Kasumi-1 (cell line): ENCODE measurements at places on chromosomes 11 and 22.

- DNase-seq, result no peak
Observed at GRCh38 chr11:646214-646613, 9.1 kb downstream of the DRD4 start.

- no peak for DNase-seq
Observed at GRCh38 chr22:43479301-43479950, 67.6 kb downstream of the MPPED1 start.

DNA sequence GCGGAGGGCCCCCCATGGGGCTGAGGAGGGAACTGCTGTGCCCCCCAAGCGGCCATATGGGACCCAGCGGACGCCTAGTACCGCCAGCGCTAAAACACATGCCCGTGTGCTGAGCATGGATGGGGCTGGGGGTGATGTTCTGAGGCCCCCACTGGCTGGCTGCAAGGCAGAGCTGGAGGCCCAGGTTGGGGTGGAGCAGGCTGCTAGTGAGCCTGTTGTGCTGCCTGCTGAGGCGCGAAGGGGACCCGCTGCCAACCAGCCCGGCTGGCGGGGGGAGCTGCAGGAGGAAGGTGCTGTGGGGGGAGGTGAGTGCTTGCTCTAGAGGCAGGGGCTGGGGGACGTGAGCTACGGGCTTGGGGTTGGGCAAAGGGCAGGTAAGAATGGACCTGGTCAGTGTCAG lies 3.2 kb downstream of the PCNX3 start:
- DNase-seq, result no peak

GRCh38 chr11:78548911-78549590 lies 25.6 kb downstream of the NARS2 start:
- no peak for DNase-seq

GRCh38 chr11:91641153-91641552 lies 583.5 kb upstream of the FAT3 start:
- no peak for DNase-seq

GRCh38 chr11:28470180-28470579 lies 362.0 kb downstream of the METTL15 start:
- DNase-seq, result no peak

- no peak for DNase-seq
Observed at GRCh38 chr22:48825802-48826520, 1001.7 kb downstream of the BRD1 start.

- no peak for DNase-seq
Observed at GRCh38 chr11:133508468-133508867, 23.8 kb downstream of the OPCML start.

DNA sequence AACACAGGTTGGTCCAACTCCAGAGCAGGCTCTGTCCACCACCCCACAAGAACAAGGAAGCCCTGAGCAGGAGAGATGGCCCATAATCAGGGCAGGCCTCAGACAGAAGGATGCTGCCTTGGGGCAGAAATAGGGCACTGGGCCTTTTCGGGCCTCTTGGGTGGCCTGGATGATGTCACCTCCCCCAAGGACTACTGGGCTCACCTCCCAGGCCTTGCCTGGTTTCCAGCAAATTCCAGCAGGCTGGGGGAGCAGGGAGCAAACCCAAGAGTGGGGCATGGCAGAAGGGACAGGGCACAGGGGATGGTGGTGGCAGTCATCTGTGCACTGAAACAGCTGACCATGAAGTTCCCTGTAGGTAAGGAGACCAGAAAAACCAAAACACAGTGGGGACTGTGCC lies 5.3 kb upstream of the NAA40 start:
- no peak for DNase-seq

GRCh38 chr11:106723071-106723470 lies 295.2 kb downstream of the GUCY1A2 start:
- DNase-seq, result no peak

DNA sequence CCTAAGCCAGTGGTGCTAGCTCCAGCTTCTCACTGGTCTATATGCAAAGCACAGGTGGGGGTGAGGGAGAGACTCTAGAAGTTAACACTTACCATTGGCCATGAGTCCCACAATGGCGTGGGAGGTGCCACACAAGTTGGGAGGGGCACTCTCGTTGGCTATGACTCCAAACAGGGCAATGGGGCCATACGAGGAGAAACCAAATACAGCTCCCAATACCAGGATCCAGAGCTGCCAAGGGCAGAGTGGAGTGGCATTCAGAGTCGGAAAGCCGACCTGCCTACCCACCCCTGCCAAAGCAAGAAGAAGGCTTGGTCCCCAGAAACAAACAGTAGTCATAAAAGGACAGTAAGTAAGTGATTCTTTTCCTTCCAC lies 5.6 kb downstream of the SLC37A4 start:
- no peak for DNase-seq

DNA sequence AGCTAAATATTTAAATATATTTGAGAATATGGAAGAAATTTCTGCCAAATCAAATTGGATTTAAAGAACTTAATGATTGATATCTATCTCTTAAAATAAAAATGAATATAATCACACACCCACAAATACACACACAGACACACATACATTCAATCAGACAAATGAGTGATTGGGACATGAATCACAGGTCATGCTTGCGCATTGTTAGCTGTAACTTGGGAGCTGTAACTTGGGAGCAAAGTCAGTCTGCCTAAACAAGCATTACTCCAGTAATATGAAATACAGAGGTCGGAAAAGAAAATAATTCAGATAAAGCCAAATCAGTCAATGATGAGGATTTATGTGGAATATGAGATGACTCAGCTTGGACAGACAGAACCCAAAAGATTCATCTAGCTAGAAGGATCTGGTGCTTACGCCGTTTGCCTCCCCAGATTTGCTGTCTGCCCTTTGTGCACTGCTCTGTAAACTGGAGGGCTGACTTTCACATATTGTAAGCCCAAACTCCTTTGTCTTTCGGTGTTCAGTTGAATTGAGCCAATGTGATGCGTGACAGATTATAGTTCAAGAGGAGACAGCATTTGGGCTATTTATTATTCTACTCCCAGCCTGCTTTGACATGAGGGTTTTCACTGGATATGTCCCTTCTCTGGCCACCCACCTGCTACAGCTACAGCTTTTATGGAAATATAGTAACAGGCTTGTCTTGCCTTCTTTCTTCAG lies 1.6 kb downstream of the OR56B1 start:
- DNase-seq, result no peak

GRCh38 chr11:74681686-74682651 lies 49.3 kb downstream of the CHRDL2 start:
- DNase-seq, result no peak

GRCh38 chr11:24697522-24698111 lies 200.8 kb downstream of the LUZP2 start:
- no peak for DNase-seq

- no peak for DNase-seq
Observed at GRCh38 chr22:23789121-23789520, 2.4 kb downstream of the SMARCB1 start.

DNA sequence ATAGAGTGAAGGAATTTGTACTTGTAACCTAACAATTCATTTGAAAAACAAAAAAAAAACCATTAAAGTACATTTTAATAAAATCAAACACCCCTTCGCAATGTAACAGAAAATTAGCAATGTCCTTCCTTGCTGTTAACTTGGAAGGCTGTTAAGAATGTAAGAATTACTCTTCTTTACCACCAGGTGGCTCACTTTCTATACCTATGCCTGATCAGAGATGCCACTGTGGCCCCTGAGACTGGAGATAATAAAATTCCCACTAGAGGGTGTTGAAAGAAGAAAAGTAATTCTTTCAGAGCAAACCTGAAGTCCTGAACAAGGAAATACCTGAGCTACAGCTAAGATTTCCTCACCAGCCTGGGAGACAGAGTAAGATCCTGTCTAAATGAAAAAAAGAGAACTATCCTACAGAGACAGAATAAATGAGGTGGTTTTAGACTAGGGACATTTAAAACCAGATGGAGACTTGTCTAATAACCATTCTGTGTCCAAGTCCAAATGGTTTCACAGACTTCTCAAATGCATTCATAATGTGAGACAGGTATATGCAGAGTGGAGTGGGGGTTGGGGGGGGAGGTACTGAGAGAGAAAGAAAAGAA lies 1089.3 kb downstream of the FAM181B start:
- peak; percentile 90 for DNase-seq

GRCh38 chr11:73750228-73750627 lies 10.6 kb downstream of the RAB6A start:
- peak; percentile 14 for DNase-seq

GRCh38 chr11:91133361-91133760 lies 910.5 kb upstream of the CHORDC1 start:
- DNase-seq, result no peak

- DNase-seq, result no peak
Observed at GRCh38 chr11:116901211-116901610, 63.8 kb upstream of the APOA1 start.

GRCh38 chr11:66336234-66337102 lies at the start of gene RIN1:
Gene RIN1, minus strand, starts transcription at chr11:66336434. Its CDS starts 32 bp downstream, at chr11:66336402.
- DNase-seq, result peak; percentile 58

- DNase-seq, result no peak
Observed at GRCh38 chr11:69654660-69655478, 13.9 kb downstream of the CCND1 start.

DNA sequence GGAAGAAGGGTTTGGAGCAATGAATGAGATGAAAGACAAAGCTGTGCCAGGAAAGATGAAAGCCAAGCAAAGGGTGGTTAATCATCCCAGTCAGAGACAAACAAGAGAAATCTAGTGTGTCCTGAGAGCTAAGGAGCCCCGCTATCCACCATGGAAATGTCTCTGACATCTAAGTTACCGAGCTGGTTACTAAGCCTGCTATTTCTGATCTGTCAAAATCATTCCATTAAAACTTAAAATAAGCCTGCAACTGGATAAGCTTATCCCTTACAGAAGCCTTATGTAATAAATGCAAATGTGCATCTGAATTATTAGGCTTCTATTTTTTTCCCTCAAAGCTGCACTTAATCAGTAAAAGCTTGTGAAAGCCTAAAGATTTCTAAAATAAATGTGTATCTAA lies 22.1 kb upstream of the SESN3 start:
- no peak for DNase-seq

- DNase-seq, result peak; percentile 47
Observed at GRCh38 chr11:77418155-77418970, 55.5 kb downstream of the PAK1 start.

DNA sequence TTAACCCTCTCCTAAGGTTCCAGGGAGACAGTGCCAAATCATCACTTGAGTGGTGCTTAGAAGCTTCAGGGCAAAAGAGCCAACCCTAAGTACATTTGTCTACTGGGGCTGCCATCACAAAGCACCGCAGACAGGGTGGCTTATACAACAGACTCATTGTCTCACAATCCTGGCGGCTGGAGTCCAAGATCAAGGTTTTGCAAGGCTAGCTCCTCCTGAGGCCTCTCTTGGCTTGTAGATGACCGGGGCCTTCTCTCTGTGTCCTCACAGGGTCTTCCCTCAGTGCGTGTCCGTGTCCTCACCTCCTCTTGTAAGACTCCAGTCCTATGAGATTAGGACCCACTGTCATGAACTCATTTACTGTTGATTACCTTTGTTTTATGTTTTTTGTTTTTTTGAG lies 34.1 kb upstream of the CD81 start:
- no peak for DNase-seq

DNA sequence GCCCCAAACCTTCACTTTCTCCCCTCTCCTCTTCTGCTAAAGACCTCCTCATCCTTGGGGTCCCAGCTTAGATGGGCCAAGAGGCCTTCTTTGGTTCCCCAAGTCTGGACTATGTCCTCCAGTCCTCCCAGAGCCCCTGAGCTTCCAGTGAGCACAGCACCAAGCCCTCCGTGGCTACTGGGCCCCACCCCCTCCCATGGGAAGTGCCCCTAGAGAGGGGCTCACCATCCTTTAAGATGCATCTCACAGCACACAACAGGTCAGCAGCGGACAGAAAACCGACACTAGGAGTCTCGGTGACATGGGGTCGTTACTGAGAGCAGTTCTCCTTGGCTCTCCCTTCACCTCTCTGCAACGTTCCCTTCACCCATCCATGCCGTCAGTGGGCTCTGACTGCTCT lies 2.7 kb downstream of the LRRC32 start:
- DNase-seq, result no peak

DNA sequence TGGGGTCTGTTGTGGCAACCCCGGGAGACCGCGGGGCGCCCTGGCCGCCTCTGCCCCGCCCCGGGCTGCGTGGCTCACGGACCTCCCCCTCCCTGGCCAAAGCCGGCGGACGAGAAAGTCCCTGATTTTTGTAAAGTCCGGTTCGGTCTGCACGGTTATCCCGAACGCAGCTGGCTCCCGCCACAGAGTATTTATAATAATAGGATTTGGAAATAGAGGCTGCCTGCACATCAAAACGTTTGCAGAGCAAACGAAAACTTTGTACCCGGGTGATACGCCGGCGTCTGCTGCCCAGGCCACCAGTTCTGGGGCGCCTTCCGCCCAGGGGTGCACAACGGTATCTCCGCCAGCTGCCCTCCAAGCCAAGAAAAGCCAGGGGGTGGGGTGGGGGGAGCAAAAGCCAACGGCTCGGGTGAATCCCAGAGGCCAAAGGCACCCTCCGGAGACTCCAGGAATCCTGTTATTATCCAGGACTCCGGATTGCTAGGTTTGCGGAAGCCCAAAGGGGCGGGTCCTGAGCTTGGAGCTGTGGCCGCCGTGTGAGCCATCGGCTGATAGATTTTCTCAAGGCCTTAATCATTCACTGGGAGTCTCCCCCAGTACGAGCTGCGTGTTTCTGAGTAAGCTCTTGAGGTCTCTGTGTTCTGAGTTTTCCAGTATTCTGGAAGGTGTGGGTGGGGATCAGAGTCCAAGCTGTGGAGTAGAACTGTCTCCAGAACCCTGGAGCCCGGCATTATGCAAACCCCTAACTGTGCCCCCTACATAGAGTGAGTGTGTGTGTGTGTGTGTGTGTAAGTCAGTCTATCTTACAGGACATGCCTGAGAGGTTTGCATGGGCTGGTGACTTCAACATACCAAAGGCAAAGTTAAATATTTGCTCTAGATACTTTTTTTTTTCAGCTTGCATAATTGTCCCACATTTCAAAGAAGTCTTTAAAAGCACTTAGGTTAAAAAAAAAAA lies 673 bp upstream of the SHANK2 start:
- DNase-seq, result no peak

GRCh38 chr22:42433754-42434682 lies 1.8 kb upstream of the NFAM1 start:
- peak; percentile 44 for DNase-seq

DNA sequence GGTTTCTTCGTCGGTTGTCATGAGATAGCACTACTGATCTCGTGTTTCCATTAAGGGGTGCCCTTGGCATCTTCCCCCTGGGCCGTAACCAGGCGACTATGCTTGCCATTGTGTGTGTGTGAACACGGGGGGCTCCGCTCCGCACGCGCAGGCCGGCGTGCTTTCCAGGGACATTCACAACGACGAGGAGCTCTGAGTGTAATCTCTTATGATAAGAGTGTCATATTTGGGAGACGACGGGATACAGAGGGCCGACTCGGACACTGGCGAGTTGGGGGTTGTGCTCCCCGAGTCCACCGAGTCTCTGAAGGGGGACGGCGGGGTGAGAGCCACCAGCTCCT lies 170.9 kb upstream of the CTSC start:
- DNase-seq, result no peak

- no peak for DNase-seq
Observed at GRCh38 chr11:59208956-59209355, 3.8 kb downstream of the MPEG1 start.

- no peak for DNase-seq
Observed at GRCh38 chr11:73781303-73781702, 6.4 kb upstream of the MRPL48 start.
